Skeletal muscle cell (primary cell): ENCODE measurements at places on chromosomes 4 and X.

DNA sequence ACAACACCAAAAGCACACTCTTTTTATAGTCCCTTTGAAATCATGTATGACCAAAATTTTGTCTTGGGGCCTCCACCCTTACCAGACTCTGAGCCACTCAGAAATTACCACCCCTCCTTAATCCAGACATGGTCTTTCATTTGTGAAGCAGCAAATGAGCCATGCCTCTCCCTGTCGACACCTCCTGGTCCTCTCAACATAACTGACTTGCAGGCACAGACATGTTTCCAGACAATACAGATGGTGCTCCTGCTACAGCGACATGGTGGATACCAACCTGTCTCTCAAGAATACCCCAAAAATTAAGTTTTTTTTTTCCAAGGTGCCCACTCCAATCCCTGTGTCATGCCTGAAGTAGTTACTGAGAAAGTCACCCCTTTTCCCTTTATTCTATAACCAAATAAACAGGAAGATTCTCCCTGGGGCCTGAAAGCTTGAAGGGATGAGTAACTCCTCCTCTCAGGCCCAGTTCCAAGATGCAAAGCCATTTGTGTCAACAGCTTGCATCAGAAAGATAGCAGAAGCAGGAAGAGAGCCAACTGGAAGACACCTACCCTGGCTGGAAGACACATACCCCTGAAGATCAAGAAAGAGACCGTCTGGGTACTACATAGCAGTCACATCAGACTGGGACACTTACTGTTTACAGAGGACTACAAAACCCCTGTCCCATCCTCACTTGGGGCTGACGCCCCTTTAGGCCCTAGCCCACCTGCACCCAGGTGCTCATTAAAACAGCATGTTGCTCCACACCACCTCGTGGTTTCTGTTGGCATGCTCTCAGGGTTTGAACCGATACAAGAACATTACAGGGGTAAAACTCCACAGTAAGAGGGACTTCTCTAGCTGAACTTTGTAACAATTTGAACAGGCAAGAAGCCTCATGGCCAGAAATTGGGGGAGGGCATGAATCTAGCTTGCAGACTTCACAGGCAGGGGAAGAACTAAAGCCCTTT lies 5.5 kb upstream of the UGT2B17 start:
- no peak for DNase-seq

- DNase-seq = no peak
Measured at GRCh38 chrX:46793386-46794143, 34.6 kb upstream of the SLC9A7 start.

- no peak for DNase-seq
Measured at GRCh38 chr4:93834249-93835066, 5.9 kb downstream of the ATOH1 start.

- DNase-seq = no peak
Measured at GRCh38 chr4:177315767-177316464, 6.2 kb downstream of the NEIL3 start.

GRCh38 chr4:80361329-80361900 lies 25.9 kb downstream of the CFAP299 start:
- no peak for DNase-seq

DNA sequence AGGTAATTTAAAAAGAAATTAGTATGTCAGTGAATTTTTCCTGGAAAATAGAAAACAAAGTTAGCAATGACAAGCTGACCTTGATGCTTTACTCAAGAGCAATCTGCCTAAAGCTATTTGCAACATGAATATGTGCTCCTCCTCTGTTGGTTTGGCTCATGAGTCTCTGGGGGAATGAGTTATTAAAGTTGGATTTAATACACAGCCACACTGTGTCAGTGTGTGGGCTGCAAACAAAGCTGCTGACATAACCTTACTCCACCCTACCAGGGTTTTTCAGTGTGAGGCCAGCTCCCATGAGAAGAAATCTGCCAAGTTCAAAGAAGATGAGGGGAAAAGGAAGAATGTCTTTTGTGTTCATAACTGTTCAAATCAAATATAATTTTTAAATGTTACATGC lies 280.5 kb downstream of the TLL1 start:
- DNase-seq = peak; percentile 76

DNA sequence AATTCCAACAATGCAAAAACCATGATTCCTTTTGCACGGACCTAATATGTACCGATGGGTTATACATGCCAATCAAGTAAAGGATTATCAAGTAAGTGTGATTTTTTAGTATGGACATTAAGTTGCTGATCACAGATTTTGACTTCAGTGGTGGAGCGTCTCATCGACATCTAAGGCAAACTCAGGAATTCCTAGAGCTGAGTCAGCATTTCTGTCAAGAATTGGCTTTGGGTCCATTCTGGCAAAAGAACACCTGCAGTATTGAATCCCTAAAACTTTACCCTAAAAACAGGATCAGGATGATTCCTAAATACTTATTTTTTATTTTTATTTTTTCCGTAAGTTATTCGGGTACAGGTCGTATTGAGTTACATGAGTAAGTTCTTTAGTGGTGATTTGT lies 83.6 kb downstream of the HPGD start:
- DNase-seq = no peak

DNA sequence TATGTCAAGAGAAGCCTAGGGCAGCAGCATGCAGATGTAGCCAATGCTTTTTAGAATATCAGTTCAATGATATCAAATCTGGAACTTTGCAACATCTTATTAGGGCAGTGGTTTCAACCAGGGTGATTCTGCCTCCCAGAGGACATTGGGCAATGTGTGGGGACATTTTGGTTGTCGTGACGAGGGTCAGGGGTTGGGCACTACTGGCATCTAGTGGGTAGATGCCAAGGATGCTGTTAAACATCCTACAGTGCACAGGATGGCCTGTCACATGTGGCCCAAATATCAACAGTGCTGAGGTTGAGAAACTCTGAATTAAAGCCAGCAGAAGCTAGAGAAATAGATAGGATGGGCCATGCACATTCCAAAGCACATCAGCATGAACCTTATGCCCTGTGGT lies 152.3 kb downstream of the AMELX start:
- DNase-seq = no peak

- no peak for DNase-seq
Measured at GRCh38 chr4:76504613-76505465, 69.8 kb downstream of the SHROOM3 start.

DNA sequence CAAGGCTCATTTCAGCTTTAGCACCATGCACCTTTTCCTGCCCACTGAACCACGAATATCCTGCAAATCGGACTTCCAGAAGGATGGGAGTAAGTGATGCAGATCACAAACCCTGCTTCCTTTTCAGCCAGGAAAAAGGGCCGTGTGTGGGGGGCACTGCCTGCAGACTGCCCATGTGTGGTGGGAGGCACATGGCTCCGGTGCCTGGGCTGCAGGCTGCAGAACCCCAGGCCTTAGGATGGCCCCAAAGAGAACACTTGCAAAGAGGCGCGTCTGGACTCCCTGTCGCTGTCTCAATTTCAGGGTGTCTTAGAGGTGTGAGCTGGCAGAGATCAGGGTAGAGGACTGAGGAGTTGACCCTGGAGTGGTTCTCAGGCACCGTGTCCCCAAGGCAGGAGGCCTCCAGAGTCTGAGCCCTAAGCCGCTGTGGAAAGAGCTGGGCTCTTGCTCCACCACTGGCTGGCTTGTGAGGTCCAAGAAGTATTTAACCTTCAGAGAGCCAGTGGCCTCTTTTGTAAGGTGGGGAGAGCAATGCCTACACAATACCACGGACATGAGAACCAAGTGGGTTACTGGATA lies 97.0 kb downstream of the ENPP6 start:
- no peak for DNase-seq

DNA sequence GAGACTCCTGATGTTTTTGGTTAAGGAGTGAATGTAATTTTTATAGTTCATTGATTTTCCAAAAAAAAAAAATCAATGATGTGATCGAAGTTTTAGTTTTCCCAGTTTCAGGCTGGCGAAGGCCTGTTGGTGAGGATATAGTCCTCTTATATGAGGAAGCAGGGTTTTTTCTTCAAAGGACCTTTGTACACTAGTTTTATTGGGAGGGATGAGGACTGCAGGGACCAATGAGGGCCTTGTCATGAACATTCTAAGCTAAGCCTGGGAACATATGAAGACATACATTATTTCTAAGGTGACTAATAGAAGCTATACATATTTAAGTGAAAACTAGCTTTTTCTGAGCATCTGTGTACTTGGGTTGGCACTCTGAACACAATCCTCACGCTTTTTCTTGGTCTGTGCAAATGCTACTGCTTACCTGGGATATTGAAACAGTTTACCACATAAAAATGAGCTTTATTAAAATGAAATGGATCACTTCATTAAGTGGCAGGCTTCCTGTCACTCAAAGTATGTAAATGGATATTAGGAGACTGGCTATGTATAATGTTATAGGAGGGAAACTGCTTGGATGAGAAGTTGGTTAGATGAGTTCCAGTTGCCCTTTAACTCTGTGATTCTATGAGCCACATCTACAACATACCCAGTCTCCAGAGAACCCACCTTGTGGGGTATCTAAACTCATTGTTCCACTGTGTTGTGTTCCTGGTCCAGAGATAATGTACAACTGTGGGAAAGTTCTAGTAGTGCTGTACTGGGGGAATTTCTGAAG lies 43.5 kb downstream of the SLC4A4 start:
- no peak for DNase-seq

DNA sequence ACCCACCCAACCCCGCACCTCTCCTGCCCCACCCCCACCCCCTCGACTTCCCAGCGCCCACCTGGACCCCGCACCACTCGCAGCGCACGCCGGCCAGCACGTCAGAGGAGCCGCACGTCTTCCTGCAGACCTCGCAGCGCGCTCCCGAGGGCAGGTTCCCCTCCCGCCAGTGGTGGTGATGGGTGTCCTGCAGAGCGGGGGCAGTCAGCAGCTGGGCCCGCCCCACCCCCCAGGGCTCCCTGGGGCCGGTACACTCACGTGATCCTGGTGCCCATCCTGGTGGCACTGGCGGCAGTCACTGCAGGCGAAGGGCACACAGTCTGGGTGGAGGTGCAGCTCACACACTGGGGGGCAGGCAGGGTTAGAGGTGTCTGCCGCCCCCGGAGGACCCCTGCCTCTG lies 5.1 kb downstream of the DGKQ start:
- no peak for DNase-seq

GRCh38 chr4:6121941-6122340 lies 78.4 kb downstream of the JAKMIP1 start:
- DNase-seq = no peak

- DNase-seq = no peak
Measured at GRCh38 chrX:103498786-103499185, 20.5 kb downstream of the RAB40A start.

- no peak for DNase-seq
Measured at GRCh38 chr4:38993683-38994082, 38.5 kb downstream of the TMEM156 start.

GRCh38 chrX:5163663-5164062 lies 1065.0 kb downstream of the NLGN4X start:
- no peak for DNase-seq

- DNase-seq = no peak
Measured at GRCh38 chr4:85556283-85556682, 81.3 kb downstream of the ARHGAP24 start.

DNA sequence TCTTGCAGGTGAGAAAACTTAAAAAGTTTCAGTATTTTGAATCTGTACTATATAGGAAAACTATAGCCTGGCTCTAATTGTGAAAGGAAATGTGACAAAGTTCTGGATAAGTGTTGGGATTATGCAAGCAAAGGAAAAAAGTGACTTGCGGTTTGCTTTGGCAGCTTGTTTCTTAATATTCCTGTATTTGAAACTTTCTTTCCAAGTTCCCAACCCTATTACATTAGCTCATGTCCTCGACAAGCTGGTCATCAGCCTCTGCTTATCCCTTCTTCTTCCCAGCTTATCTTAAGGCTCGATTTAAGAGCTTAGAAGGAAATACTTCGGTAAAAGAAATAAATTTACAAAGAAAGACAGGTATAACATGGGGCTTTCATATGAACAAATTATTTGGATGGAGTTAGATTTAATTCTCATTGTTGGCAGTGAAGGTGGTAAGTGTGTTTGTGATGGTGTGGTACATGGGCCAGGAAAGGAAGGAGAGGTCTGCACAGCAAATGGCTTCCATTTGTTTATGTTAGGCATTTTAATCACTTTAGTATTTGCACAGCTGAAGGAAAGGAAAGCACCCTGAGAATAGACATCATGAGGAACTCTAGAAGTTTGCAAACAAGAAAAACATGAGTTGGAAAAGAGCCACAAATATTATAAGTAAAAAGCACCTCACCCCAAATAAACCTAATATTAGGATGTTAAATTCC lies 5.1 kb upstream of the MYOZ2 start:
- peak; percentile 35 for DNase-seq

- no peak for DNase-seq
Measured at GRCh38 chr4:76549765-76550164, 114.7 kb downstream of the SHROOM3 start.

DNA sequence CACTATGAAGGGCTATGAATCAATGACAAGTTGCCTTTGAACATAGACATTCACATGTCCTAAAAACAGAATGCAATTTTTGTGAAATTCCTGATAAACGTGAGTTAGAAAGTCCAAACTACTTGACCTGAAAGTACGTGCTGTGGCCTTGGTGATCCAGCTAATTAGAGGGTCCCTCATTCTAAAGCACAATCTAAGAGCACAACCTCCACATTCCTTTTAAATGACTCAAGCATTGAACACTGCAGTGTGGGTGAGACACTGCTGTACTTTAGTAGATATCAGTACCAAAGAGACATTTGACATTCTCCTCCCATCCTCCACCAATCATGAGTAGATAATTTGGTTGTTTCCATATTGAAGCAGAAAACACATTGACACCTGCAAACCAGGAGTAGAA lies 73.5 kb downstream of the FAM47B start:
- DNase-seq = no peak

DNA sequence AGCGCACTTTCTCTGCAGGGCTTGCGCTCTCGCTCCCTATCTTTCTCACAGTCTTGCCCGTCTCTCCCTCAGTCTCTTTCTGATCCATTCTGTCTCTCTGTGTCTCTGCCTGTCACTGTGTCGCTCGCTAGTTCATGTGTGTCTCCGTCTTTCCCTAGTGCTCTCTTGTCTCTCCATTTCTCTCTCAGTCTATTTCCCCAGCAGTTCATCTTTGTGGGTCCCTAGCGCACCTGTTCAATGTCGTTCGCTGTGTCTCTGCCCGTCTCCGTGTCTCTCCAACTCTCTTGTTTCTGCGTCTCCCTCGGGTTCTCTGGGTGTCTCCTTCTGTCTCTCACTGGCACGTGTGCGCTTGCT lies 1.5 kb downstream of the GPR101 start:
- no peak for DNase-seq

DNA sequence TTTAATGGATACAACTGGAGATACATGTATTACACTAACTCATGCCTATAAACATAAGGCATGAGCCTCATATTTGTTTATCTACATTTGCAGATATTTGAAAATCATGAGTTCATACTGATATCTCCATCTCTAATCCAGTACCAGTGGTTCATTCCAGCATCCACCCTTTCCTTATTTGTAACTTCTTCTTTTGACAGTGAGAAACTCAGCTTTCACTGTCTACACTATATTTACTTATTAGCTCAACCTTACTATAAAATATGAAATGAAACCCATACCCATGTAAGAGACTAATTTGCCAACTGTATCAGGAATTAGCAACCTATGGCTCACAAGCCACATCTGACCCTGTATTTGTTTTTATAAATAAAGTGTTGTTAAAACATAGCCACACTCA lies 161.9 kb upstream of the GPRIN3 start:
- no peak for DNase-seq
